ENCODE measurements at places on chromosomes 4 and X.
A peak's percentile ranks its signal among the peaks of the same experiment; 100 is the strongest.

DNA sequence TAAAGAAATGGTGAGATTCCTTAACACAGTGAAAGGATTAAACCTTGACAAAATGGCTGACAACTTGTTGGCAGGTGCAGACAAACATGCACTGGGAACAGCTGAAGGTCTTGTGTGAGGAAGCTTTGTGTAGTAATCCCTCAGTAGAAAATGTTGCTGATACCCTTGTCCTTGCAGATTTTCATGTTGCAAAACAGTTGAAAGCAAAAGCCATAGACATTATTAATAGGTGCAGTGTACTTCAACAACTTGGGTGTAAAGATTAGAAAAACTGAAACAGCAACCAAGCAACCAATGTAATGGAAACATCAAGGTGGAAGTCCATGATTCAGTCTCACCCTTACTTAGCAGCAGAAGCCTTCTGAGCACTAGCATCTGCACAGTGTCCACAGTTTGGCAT lies 29.8 kb downstream of the UGT2B7 start:
- DNase-seq, result no peak

DNA sequence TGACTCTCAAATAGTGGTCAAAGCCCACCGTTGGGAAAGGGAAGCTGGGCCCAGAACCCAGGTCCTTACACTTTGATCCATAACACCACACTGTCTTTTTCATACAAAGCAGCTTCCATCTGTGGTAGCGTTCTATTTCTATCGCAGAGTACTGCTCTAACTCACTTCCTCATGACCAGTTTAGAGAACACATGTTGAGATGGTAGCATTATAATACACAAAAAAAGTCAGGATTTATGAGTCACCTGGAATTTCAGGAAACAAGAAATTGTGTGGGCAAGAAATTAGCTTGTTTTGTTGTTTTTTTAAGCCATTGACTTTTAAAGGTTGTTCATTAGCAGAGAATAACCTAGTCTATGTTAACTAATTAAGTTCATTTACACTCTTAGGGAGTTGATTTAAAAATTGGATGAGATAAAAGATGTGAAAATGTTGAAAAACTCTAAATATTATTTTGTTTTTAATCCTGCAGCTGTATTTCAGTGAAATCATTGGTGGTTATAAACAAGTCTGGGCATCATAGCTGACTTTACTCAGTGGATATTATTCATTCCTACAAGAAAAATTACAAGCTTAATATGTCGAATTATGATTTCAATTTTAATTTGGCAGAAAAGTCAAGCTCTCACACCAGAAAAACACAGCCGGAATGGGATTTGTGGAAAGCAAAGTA lies 1011.1 kb upstream of the HS3ST1 start:
- DNase-seq, result peak; percentile 80

DNA sequence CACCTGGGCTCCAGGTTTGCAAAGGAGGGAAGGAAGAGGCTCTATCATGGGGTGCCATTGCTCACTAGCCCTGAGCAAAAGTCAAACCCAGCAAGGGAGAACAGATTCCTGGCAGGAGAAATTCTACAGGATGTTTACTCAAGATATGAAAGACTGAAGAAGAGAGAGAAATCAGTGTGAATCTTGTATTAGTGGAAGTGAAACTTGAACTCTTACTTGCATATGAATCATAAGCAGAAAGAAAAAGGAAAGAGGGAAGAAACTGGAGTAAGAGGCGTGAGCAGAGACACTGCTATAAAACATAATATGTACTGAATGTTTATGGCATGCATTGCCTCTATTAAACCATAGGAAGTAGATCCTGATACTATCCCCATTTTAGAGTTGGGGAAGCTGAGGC lies 60.9 kb downstream of the C4orf46 start:
- DNase-seq, result no peak

DNA sequence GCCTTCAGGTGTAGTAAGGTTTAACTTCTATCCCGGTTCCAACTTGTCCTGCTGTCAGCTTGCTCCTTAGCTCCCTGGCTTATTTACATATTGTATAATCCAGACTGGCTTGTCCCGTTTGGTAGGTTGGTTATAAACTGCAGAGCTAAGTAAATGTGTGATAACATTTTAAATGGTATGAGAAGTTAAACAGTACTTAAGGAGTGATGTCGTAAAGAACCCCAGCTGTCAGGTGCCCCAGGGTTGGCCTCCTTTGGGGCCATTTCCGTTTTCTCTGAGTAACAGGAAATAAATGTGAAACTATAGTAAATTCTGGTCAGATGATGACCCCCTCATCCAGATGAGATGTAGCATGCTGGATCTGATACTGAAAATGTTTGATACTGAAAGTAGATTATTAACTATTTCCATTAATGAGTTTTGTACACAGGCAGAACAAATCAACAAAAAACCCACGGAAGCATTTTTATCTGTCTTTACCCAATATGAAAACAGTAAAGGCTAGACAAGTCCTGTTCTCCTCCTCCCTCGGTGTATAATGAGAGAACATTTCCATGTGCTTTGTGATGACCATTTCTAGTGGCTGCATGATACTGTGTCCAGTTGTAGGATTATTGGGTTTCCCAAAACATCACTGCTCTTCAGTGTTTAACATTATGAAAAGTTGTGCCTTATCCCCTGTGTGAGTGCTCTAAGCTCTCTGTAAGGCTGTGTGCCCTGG lies 22.4 kb downstream of the GAB1 start:
- DNase-seq, result peak; percentile 88

GRCh38 chr4:141142423-141142822 lies 9.2 kb upstream of the RNF150 start:
- no peak for DNase-seq

DNA sequence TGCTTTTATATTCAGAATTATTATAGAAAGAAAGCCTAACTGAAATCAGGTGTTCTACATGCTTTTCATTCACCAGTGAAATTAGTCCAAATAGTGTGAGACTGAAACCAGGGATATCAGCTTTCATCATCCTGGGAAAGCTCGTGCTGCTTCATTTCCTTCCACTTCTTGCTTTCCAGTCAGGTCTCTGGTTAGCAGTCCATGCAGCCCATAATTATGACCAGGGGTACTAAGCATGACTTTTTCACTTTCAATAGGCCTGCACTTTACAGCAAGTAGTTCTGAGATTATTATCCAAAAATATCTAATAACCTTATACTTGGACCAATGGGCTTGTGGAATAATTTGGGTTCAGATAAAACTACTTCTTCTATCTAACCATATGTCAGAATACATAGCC lies 673.2 kb upstream of the MAGEB2 start:
- no peak for DNase-seq

Measured in kidney capillary endothelial cell (primary cell).